GOT3 (cell line): ENCODE measurements at places on chromosomes 2 and 18.

DNA sequence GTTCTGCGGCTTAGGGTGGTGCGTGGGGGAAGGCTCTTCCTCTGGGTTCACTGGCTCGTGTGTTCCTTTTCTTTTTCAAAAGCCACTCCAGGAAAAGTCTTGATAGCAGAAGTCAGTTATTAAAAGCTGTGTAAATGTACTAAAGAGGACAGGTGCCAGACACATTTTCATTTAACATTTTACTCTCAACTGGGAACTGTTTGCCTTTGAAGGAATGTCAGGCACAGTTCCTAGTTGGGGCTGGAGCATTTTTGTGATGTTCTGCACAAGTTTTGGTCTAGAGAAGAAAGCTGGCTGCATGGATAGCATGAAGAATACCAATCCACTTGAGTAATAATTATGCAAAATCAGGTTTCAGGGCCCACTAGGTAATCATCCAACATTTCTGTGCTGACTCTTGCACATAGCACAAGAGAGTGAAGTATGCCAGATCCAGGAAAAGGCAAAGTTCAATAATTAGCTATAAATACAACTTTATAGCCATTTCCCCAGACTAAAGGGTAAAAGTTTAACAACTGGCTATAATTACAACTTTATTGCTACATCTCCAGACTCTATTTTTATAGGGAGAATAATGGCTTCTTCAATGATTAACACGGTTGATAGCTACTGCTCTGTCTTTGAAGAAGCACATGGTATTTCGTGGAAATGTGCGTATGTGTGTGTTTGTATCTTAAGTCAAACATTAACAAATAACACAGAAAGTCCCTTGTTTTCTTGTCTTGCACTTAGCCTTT is 16.2 kb downstream of the SCYGR8 start:
- DNase-seq: no peak

GRCh38 chr2:47738331-47738730 is 44.6 kb upstream of the MSH6 start:
- no peak for DNase-seq

- no peak for DNase-seq
Measured at GRCh38 chr18:37421341-37422077, 144.1 kb downstream of the CELF4 start.

DNA sequence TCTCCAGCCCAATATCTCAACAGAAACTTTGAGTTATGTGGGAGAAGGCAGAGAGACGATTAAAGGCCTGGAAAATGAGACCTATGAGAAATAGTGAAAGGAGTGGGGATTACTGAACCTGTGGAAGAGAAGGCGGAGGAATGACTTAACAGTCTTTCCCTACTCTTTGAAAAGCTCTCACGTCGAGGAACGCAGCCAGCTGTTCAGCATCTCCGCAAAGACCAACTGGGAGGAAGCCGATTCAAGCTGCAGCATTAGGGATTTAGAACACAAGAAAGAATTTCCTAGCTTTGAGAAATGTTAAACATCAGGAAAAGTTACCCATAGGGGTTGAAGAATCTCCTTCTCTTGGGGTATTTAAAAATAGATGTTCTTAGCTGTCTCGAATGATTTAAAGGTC is 233.2 kb upstream of the PARD3B start:
- no peak for DNase-seq

DNA sequence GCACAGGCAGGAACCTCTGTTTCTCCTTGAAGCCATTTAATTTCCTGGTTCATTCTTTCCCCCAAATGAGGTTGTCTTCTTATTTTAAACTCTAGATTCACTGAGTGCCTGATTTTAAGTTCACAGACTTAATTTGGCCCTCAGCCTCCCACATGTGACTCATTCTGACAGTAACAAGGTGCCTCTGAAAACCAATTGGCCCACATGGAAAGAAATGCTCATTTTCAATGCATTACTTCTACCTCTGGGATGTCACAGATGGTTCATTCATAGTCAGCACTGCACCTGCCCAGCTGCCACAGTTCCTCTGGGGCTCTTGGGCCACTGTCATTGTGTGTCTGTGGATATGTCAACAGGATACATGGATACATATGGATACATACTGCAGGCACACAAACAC is 140.4 kb upstream of the CAPN13 start:
- no peak for DNase-seq

DNA sequence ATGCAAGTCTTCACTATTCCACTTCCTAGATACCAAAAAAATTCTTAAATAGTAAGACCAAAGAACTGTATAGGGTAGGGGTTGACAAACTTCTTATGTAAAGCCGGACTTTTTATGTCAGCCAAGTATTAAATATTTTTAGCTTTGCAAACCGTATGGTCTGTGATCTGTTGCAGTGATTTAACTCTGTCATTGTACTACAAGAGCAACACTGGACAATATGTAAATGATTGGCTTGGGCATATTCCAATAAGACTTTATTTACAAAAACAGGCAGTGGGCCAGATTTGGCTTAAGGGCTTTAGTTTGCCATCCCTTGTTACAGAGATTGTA is 48.0 kb downstream of the MGAT5 start:
- DNase-seq: no peak

- no peak for DNase-seq
Measured at GRCh38 chr2:103401621-103402020, 639.8 kb downstream of the TMEM182 start.

DNA sequence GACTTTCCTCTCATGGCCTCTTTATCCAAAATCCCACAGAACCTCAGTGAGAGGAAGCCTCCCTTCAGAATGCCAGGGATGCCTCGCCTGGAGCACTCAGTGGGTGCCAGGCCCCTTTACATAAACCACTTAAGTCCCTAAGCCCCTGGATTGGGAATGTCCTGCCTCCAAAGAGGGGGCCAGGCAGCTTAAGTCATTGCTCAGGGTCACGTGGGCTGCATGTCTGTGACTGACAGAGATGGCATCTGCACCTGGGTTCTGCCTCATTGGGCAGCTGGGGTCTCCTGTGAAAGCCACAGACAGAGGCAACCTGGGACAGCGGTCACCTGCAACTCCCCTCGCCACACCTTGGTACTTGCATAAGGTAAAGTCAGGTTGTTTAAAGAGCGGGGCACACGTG is 93.5 kb downstream of the MYT1L start:
- no peak for DNase-seq

- DNase-seq: no peak
Measured at GRCh38 chr18:61992923-61993322, 100.1 kb upstream of the RNF152 start.

- no peak for DNase-seq
Measured at GRCh38 chr2:171393487-171393886, 40.3 kb downstream of the METTL8 start.
